ENCODE measurements at places on chromosomes 5 and 9.

DNA sequence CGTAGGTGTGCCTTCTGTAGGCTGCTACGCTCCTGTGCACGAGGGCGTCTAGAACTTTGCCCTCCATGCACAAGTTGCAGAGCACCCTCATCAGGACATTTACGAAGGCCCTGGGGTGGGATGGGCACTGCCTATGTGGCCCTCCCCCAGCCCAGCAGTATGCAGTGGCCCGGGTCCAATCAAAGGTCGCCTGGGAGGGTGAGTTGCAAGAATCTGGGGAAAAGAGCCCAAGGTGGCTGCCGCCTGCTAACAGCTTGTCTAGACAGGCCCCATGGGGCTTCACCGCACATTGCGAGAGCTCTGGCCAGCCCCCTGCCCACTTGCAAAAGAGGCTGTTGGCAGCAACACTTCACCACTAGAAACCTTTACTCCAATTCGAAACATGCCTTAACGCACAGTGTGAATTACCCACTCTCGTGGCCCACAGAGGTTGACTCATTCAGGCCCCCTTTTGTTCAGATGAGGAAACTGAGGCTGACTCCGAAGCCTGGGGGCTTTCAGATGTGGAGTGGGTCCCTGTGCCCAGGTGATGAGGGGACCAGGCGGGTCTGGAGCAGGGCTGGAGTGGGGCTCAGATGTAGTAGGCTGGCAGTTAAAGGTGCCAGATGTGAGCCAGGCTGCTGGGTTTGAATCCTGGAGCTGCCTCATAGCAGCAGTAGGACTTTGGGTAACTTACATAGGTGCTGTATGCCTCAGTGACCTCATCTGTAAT, 31.8 kb upstream of the IL17B start:
- peak; percentile 84 for DNase-seq

DNA sequence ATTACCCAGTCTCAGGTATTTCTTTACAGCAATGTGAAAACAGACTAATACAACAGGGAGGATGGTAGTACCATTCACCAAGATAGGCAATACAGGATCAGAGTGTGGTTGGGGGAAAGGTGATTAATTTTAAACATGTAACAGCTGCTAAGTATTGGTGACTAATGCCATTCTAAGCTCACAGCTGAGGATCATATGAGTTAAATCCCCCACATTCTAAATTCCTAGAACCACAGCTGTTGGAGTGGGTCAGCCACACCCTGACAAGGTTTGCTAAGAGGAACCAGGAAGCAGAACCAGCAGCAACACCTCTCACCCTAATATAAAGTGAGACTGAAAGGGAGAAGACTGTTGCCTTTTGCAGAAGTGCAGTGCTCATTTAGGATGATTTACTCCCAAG, 24.8 kb downstream of the HSPB3 start:
- DNase-seq: no peak

DNA sequence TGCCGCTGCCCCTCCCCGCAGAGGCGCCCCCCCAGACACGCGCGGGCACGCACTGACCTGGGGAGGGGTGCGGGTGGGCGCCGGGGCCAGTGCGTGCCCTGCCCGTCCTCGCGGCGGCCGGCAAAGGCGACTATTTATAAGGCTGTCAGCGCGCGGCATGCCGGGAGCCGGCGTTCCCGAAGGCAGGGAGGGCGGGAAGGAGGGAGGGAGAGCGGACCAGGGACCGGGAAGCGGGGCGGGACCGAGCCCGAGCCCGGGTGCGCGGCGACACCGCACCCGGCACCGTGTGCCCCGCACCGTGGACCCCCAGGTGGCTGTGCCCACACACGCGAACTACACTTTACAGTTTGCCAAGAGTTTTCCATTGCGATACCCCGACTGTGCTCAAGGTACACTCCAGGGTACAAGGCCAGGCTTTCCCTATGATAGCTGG, at the start of gene AK1:
TSS of gene AK1 (minus strand) at position 110 of the 433 bp plus-strand sequence. CDS start 3,058 bp downstream, outside the sequence.
- peak; percentile 91 for DNase-seq

DNA sequence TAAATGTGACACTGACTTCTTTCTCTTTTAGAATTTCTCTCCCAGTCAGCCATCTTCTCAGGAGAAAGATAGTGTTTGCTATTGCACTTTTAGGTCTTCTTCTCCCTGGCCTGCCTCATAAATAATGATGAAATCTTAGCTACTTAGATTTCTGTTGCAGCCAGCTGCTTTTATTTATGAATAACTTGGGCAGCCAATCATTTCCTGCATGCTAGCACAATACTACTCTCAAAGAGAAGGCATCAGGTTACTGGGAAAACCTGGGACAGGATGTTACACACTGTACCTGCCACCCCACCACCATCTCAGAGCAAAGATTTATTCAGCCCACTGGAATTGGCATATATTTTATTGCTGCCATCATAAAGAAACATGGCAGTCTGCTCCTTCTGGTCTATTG, 266.6 kb downstream of the PRELID2 start:
- DNase-seq: no peak

- DNase-seq: peak; percentile 83
Observed at GRCh38 chr9:131423171-131423581, 29.3 kb downstream of the PRRC2B start.

GRCh38 chr9:92745331-92745730, 19.3 kb downstream of the BICD2 start:
- DNase-seq: no peak

DNA sequence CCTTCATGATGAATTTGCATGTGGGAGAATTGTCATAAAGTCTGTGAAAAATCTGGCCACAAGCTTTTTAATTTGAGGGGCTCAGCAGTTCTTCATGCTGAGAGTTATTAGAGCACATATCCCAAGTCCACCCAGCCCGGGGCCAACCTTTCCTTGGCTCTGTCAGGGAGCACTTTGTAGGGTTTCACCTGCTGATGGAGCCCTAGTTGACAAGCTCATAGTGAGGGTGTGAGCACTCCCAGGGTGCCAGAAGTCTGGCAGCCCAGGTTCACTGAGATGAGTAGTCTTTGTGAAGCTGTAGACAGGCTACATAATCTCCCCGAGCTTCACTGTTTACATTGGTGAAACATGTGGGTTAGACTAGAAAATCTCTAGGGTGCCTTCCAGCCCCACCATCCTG, 97.2 kb upstream of the NREP start:
- no peak for DNase-seq

- DNase-seq: no peak
Observed at GRCh38 chr9:89844535-89844934, 239.7 kb downstream of the GADD45G start.

GRCh38 chr9:72633966-72634365, 112.6 kb downstream of the TMC1 start:
- DNase-seq: no peak

DNA sequence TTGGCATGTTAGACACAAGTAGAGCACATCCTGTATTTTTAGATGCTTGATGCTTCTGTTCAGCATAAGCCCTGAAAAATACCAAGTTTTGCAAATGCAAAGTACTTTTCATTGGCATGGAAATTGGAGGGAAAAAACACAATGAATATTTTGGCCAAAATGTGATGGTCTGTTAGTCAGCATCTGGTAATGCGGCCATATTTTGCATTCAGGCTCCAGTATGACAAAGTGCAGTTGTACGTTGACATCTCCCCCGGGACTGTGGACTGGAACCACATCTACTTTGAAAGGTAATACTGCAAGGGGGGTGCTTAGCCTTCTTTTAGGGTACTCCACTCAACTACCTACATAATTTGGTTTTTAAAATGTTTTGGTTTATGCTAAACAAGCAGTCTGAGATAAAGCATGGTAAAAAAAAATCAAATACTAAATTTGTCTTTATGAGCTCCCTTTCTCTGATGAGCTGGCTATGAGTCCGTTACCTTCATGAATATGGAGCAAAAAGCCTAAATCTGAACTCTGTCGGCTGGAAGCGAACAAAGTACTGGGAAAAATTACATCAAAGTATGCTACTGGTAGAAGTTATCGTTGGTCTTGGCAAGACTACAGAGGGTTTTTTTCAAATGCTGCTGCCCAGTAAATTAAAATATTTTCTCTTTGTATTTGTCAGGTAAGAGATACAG, 297.0 kb downstream of the ARHGEF28 start:
- no peak for DNase-seq

- no peak for DNase-seq
Observed at GRCh38 chr5:2985718-2986117, 234.2 kb upstream of the IRX2 start.

- no peak for DNase-seq
Observed at GRCh38 chr5:150600616-150601490, 39.6 kb upstream of the SYNPO start.

DNA sequence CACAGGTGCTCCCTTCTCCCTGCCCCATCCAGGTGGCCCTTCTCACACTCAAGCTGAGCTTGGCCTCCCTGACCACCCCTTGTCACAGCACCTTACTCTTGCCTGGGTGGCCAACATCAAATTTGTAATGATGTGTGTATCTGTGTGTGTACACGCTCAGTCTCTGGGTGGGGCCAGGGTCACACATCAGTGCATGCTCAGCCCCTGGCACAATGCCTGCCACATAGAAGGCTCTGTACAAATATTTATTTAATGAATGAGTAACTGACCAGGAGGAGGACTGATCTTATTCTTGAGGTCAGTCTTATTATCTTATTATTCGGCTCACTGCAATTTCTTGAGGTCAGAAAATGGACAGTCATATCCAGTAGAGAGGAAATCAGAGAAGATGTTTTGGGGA, 41.3 kb upstream of the HAND1 start:
- DNase-seq: no peak

DNA sequence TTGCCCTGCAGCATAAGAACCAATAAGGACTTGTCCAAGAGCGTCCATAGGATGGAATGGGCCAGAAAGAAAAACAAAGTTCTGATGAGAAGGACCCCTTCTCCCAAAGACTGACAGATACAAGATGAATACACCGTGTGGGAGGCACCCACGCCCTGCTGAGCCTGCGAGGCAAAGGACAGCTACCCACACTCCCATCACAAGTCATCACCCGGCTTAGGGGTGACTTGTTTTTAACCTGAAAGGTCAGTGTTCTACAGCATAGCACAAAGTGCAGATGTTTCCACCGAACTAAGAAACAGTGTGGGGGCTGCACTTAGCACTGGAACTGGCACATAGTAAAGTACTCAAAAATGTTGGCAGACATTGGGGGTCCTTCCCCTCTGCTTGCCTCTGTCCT, 13.9 kb downstream of the TNIP1 start:
- no peak for DNase-seq

- DNase-seq: no peak
Observed at GRCh38 chr5:3284506-3284905, 311.1 kb upstream of the IRX1 start.

- no peak for DNase-seq
Observed at GRCh38 chr9:15999422-16000339, 446.8 kb downstream of the CCDC171 start.

- no peak for DNase-seq
Observed at GRCh38 chr5:76742583-76742982, 26.7 kb downstream of the F2R start.

DNA sequence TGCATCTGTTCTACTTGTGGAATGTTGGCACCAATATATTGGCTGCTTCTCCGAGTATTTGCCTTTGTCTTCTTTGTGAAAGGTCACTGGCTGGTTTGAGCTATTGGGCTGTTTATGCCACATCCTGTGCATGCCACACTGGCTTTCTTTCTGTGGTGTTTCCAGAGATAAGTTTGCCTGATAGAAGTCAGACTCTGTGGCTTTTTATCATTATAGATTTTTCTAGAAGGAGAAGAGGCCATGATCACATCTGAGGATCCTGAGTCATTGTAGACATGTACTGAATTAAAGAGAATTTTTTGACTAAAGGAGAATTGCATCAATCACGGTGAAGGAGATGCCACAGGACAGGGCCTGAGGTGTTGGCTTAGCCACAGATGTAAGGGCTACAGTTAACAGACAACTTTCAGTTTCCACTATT, 26.5 kb upstream of the CDKN2B start:
- no peak for DNase-seq

- no peak for DNase-seq
Observed at GRCh38 chr9:95581900-95582299, 65.1 kb upstream of the PTCH1 start.

- DNase-seq: no peak
Observed at GRCh38 chr5:57863661-57864060, 381.1 kb upstream of the ACTBL2 start.

DNA sequence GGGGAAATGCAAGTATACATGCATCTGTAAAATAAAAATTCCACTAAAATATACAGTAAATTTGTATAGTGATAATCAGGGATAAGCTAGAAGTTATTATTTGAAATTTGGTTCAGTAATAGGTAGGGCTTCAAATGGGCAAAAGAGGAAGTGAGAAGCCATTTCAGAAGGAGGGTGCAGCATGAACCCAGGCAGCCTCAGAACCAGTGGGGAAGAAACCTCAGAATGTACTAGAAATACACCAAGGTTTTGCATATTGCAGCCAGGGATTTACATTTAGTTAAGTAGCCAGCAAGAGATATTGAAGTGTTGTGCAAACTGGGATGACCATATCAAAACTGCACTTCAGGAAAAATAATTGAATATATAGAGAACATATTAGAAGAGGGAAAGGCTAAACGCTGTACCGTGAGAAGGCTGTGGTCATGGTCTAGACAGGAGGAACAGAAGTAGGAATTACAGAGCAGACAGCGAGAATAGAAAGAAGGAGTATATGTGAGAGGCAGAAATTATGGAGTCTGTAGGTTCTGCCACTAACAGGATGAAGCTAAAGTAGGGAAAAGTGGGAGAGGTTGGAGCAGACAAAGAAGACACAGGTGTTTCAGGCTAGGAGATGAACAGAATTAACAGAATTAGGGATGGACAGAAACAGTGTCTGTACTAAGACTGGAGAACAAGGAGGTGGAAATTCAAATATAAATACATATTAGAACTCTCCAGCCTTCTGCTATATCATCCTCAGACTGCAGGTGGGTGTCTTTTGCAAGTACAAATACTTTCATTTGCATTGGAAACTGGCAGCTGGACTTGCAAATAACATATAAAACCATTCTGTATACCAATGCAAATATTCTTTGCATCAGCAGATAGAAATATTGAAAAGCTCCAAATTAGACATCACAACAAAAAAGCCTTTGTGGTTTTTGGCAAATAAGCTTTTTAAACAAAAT, 335.6 kb downstream of the ZNF608 start:
- no peak for DNase-seq

GRCh38 chr9:101601904-101602765, 7.4 kb upstream of the PPP3R2 start:
- DNase-seq: no peak

- peak; percentile 79 for DNase-seq
Observed at GRCh38 chr9:18861609-18862544, 171.1 kb downstream of the SAXO1 start.

- no peak for DNase-seq
Observed at GRCh38 chr9:81540142-81540710, 149.1 kb downstream of the TLE1 start.

DNA sequence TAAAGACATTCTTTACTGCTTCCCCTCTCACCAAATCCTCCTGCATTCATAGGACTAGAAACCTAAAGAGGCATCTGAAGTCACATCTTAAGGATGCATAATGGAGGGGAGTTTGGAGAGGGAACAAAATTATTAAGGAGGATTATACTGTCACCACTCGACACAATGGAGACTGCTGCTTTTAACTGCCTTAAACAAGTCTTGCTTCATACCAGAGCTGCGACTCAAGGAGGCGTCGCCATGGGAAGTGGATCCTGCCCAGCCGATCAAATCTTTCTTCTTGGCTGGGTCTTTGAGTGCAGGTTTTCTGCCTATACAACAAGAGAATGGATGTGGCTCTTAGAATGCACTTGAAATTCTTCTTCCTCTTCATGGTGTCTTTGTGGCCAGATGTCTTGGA, 66.7 kb upstream of the FOXE1 start:
- no peak for DNase-seq

- no peak for DNase-seq
Observed at GRCh38 chr5:61159836-61160235, 2.4 kb downstream of the SMIM15 start.

Measured in sigmoid colon (tissue), 7 donors.